Ureter (tissue), 1 donor: ENCODE measurements at places on chromosomes 1 and 21.
A peak's percentile ranks its signal among the peaks of the same experiment; 100 is the strongest.

- no peak for DNase-seq
Measured at GRCh38 chr1:163379801-163380200, 58.0 kb downstream of the NUF2 start.

GRCh38 chr1:168387781-168388760 is 107.4 kb downstream of the TBX19 start:
- no peak for DNase-seq

DNA sequence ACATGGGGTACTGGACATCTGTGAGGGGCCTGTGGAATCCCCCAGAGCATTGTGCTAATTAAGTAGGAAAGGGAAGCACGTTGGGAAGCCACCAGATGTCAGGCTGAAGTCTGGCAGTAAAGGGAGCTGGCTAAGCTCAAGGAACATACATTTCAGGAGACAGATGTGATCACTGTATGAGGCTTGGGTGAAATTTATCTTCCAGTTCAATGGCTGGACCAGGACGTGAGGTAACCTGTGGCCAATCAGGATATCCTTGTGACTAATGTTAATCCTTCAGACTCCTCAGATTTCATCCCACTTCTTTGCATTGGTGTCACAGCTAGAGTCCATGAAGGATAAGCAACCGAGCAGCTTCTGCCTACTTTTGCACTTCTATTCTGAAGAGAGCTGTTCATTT is 110.2 kb upstream of the APP start:
- no peak for DNase-seq

DNA sequence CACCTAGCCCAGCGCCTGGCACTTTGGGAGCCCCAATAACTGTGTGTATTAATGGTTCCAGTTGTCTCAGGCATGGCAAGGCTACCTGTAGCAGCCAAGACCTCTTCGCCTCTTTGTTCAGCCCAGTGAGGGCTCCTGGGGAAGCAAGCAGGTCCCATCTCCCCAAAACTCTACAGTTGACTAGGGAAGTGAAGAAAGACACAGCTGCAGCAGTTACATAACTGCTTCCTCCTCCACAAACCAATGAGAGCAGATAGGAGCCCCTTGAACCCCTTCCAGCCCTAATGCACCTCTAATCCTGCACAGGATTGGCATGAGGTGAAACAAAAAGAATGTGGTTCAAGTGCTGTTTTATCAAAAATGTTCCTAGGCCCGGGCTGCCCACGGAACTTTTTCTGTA is 100.5 kb downstream of the SYF2 start:
- DNase-seq = no peak

DNA sequence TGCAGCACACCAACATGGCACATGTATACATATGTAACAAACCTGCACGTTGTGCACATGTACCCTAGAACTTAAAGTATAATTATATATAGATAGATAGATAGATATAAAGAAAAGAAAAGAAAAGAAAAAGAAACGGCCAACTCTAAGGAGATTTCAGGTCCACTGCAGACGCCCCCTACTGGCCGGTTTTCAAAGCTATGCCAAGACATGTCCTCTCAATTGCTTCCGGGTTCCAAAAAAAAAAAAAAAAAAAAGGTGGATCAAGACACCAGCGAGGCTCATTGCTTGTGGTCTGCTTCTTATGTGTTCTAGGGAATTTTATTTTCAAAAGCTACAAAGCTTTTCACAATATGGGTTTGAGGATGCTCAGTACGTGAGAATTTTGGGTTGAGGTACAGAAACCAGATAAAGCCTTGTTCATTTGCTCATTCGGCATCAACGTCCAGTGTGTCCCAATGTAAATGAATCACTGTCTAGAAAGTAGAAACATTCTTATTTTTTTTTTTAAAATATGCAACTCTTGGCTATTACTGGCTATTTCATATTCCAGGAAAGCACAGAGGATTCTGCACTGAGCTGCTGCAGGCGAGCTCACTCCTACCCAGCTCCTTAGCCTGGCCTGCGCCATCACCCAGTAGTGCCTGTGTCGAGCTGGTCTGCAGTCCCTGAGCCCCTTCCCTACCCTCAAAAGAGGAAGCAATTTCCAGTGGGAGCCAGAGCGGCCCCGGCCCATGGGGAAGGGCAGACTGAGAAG is 643.0 kb downstream of the KIF26B start:
- DNase-seq = no peak

DNA sequence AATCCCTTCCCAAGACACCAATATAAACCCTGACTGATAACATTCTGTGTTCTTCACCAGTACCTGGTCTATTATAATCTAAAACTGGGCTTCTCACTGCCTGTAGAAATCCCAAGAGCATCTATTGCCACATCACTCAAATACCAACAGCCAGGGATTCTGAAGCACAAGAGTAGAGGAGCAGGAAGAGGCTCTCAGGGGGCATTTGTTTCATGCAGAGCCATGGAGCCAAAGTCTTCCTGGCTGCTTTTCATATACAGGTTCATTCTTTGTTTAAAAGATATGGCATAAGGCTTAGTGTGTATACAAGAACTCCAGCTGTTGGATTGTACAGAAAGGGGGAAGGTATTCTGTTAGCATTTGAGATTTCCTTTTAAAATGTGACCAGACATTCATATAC is 38.2 kb upstream of the USH2A start:
- DNase-seq = no peak

DNA sequence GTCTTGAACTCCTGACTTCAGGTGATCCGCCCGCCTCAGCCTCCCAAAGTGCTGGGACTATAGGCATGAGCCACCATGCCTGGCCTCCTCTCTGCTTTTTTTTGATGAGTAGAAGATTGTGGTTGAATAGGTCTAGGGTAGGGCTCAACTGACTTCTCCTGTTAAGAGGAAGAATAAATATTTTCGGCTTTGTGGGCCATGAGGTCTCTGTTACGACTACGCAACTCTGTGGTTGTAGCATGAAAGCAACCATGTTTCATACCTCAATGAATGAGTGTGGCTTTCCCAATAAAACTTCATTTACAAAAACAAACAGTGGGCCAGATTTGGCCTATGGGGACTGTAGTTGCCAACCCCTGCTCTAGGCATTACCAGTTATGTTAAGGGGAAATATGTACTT is 67.8 kb downstream of the NID1 start:
- no peak for DNase-seq

GRCh38 chr21:28099001-28099705 is 893.5 kb downstream of the LTN1 start:
- no peak for DNase-seq

- DNase-seq = peak; percentile 81
Measured at GRCh38 chr1:204398197-204399125, 13.2 kb downstream of the PPP1R15B start.

DNA sequence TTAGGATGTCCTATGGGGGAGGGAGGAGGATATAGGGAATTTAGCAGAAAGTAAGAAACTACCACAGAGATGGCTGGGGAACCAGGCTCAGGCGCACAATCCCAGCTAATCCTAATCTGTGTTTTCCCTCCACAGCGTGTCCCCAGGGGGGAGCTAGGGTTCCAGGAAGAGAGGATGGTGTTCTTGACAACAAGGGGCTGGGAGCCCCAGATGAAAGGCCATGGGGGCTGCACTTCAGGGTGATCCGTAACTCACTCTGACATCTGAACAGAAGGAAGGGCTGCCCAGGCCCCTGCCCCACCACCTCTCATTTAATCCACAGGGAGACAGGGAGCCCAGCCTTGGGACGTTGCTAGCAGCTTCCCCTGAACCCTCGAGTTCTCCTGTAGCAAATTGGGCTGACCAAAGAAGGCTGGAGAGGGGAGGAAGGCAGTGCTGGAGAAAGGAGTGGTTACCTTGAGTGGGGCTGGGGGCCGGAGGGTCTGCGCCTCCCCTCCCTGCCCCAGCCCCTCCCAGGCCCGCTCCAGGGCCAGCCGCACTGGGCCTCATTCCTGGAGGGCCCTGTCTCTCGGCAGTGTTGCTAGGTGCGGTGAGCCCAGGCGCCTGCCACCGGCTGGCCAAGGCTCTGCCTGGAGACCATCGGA is 131.7 kb downstream of the TMEM53 start:
- no peak for DNase-seq

GRCh38 chr1:7152655-7153054 is 367.4 kb downstream of the CAMTA1 start:
- no peak for DNase-seq

- no peak for DNase-seq
Measured at GRCh38 chr21:45556645-45557615, 14.7 kb upstream of the SLC19A1 start.

- no peak for DNase-seq
Measured at GRCh38 chr1:67956116-67956515, 94.3 kb downstream of the DIRAS3 start.

GRCh38 chr1:179128520-179128919 is 46.6 kb downstream of the TOR3A start:
- DNase-seq = no peak

- no peak for DNase-seq
Measured at GRCh38 chr1:7025013-7025412, 239.8 kb downstream of the CAMTA1 start.

DNA sequence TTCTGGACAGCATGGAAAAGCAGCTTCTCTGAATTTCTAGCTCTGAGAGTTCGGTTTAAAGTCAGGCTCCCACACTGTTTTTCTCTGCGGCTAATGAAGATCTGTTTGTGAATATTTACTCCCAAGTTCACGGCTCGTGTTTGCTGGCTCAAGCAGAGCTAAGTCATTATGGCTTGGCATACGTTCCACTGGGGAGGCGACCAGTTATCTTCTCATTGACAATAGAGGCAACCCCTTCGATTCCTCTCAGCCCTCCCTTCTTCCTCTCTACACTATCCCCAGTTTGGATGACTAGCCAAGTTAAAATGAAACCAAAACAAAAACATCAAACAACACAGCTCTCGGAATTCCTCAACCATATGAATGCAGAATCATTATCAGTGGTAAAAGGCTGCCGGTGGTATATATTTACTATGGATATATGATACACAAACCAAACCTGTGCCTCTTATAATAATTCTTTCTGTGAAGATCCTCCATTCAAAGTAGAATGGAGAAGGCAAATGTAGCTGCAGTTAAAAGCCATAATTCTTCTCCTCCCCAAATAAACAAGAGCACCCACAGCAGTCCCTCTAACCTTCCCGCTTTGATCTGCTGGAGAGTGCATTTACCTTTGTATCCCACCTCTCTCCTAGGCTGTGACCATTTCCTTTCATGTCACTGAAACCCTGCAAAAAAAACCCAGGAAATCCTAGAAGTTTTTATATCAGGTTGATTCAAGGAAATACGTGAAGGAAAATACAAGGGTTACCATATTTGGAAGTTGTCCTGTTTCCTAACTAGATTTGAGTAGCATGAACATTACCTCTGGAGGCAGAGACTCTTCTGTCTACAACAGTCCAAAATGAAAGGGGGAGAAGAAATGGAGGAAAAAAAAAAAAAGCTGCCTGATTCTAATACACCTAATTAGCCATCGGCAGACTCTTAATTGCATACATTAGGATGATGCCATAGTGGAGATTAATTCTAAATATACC is 108.3 kb upstream of the USH2A start:
- DNase-seq = no peak

- DNase-seq = no peak
Measured at GRCh38 chr1:115233598-115233997, 104.5 kb downstream of the NGF start.

- no peak for DNase-seq
Measured at GRCh38 chr1:217105437-217105836, 382.2 kb upstream of the ESRRG start.

- DNase-seq = no peak
Measured at GRCh38 chr1:245856944-245857531, 650.0 kb downstream of the SMYD3 start.

GRCh38 chr21:39690454-39690853 is 54.5 kb upstream of the IGSF5 start:
- DNase-seq = peak; percentile 3

GRCh38 chr1:119978018-119978505 is 81.7 kb upstream of the ADAM30 start:
- no peak for DNase-seq

GRCh38 chr1:174883409-174883808 is 116.3 kb upstream of the CACYBP start:
- no peak for DNase-seq

GRCh38 chr1:153180556-153180955 is 22.7 kb upstream of the LELP1 start:
- DNase-seq = no peak

- DNase-seq = no peak
Measured at GRCh38 chr1:94872771-94873495, 52.8 kb downstream of the SLC44A3 start.

GRCh38 chr1:241608379-241609033 is 31.7 kb downstream of the CHML start:
- DNase-seq = no peak

GRCh38 chr1:51551848-51552296 is 32.8 kb upstream of the EPS15 start:
- no peak for DNase-seq

DNA sequence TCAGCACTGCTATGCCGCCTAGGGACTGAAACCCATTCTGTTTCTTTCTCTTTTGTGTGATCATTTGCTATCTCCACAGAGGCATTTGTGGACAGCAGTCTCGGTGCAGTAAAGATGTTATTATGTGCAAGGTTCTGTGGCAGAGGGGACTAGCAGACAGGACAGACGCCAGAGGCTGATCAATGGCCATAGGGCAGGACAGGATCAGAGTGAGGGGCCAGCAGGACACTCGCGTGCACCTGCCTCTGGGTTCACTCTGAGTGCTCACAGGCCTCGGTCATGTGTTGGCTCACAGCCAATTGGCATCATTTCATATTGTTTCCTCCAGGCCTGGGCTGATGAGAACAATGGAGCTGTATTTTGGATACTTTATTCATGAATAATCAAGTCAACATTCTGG is 212.6 kb downstream of the TGFB2 start:
- no peak for DNase-seq
